ENCODE measurements at places on chromosomes 12 and 14.

- no peak for DNase-seq
Observed at GRCh38 chr12:76288218-76288617, 60.0 kb downstream of the BBS10 start.

DNA sequence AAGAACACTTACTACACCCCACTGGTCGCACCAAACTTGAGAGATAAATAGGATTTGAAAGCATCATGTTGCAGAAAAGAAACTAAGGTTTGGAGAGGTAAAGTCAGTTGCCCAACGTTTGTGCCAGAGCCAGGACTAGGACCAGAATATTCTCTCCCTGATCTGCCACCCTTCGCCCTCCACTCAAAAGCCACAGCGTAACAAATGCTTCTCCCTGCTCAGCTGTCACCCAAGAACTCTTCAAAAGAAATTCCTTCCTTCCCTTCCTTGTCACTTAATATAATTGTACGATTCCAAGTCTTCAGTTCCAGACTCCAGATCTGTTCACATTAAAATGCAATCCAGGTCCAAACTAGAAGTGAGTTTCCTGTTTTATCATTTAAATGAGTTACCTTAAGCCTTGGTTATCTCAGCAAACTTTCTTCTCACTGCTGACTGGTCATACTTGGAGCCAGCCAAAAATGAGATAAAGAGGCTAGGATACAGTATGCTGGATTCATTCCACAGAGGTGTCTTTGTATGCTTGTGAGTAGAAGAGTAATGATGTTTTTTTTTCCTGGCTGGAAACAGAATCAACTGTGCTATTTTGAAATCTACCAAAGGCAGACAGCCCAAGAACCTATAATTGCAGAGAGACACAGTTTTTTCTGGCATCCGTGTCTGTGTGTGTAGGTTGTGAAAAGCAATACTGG, 12.8 kb upstream of the PPFIBP1 start:
- DNase-seq, result no peak

DNA sequence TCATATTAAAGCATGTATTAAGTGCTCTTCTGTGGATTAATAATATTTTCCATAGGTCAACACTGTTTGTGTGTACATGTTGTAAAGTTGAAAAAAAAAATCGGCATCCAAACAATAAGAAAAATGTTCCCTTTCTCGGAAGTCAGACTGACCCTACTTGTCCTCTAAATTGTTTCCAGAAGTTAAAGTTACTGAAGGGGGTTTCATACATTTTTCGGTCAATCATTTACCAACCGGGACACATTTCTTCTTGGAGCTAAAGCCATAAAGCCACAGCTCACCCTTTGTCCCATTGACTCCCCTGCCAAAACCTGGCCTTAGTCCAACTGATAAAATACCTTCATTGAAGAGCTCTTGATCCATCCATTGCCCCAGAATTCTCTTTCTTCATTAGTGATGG, 230.0 kb downstream of the ANO2 start:
- DNase-seq, result no peak

DNA sequence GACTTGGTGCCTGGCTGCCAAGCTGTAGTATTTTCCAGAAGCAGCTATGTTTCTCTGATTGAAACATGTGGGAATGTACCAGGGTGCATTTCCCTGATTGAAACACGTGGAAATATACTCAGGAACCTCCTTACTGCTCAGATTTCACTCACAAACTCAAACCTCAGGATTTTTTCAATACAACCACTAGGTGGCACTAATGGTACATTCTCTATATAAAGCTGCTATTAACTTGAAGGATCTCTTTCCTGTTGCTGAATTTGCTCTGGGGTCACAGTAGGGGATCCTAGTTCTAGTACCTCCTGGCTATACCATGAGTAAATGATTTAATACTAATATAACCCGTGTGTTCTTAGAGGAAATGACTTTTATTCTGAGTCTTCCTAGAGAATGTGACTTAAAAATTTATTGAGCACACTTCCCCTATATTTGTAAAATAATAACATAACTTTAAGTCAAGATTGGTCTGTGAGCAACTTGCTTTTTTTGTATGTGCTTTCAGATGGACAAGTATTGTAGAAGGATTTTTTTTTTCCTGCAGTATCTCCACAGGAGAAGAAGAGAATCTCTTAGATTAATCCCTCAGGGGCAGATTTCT, 173.8 kb upstream of the MIS18BP1 start:
- DNase-seq, result peak; percentile 74

GRCh38 chr14:81141426-81141825, 79.3 kb downstream of the GTF2A1 start:
- DNase-seq, result no peak

DNA sequence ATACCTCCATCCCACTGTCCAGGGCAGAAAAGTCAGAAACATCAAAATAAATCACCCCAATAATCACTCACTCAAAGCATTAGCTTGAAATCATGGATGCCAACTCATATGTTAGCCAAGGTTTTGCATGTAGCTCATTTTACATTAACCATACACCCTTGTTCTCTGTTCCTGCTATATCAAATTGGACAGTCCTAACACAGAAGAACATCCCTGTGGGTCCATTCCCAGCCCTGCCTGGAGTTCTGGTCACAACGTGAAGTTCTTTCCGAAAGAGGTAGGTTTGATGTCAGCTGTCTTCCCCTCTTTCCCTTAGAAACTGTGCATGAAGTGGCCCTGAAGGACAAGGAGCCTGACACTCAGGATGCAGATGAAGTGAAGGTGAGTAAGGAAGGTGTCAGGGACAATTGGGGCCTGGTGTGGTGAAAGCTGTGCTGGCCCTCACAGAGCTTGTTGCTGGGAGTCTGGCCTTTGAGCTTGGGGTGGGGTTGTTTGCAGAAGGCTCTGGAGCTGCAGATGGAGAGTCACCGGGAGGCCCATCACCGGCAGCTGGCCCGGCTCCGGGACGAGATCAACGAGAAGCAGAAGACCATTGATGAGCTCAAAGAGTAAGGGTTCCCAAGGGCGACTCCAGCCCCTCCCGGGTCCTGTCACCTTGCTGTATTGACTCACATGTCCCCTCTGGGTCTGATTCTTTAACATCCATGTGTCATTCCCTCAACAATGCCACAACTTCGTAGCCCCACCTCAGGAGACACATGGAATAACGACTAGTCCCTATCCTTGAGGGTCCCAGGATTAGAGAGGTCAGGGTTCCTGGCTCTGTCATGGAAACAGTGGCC, 15.0 kb upstream of the PIP4K2C start:
- DNase-seq, result no peak

DNA sequence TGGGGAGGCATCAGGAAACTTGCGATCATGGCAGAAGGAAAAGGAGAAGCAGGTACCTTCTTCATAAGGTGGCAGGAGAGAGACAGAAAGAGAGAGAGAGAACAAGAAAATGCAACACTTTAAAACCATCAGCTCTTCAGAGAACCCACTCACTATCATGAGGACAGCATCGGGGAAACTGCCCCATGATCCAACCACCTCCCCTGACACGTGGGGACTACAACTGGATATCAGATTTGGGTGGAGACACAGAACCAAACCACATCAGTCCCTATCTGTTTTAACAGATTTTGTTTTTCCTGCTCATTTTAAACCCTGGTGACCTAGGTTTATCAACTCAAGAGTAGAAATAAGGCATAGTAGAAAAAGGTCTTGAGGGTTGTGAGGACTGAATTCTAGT, 210.1 kb upstream of the PLXNC1 start:
- DNase-seq, result no peak

- DNase-seq, result no peak
Observed at GRCh38 chr12:52438305-52439301, 4.4 kb upstream of the KRT75 start.

DNA sequence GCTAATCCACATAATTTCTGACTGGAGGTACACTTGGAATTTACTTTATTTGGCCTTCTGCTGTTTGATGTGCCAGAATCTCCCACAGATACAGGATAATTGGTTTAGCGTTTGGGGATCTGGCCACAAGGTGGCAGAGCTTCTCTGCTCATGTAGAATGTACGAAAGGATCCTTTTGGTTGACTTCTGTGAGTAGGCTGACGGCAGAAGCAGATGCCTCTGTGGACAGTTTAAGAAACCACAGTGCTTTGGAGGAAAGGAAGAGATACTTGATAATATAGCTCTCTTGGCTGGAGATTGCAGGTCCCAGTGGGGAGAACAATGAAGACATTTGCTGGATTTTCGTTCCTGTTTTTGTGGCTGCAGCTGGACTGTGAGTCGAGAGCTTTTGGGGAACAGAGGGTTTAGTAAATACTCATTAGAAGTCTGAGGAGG, 75.3 kb upstream of the OR4E1 start:
- DNase-seq, result no peak

GRCh38 chr12:69546693-69547438, 38.4 kb upstream of the CCT2 start:
- no peak for DNase-seq

- no peak for DNase-seq
Observed at GRCh38 chr14:75563931-75564330, 14.5 kb upstream of the FLVCR2 start.

- no peak for DNase-seq
Observed at GRCh38 chr12:55705782-55706402, 1.8 kb downstream of the ITGA7 start.

Data from SW 1271 (cell line).